ENCODE measurements at places on chromosomes 7 and 10.

GRCh38 chr10:116688241-116688711 is 54.1 kb downstream of the HSPA12A start:
- DNase-seq, result no peak

DNA sequence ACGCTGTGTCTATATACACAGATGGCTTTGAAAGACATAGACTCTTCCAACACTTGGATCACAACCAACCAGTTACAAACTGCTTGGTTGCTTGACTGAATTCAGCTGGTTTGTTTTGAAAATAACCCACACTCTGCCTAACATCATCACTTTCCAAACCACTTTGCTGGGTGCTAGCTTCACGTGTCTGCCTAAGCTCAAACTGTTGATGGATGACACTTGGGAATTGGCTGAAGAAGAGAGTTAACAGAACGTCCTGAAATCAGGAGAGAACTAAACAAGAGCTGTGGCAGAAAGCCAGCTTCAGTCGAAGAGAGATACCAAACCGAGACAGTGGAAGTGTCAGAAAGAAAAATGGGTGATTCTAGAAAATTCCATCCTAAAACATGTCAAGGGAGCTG is 420.8 kb upstream of the AUTS2 start:
- DNase-seq, result no peak

GRCh38 chr10:79153745-79154144 is 85.0 kb downstream of the ZMIZ1 start:
- no peak for DNase-seq

DNA sequence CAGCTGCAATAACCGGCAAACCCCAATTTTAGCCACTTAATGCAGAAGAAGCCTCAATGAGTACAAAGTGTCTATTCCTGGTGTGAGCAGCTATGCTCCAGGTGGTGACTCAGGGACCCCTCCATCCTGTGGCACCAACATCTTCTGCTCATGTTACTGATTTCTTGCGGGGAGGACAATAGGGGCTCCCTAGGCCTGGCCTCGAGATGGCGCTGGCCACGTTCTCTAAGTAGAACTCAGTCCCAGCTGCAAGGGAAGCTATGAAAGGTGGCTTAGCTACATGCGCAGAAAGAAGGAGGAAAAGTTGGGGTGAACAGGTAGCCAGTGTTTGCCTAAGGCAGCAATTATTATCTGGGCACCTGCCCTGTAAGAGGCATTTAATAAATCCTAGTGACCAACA is 6.6 kb downstream of the GJD4 start:
- no peak for DNase-seq

GRCh38 chr10:75281974-75282373 is 46.2 kb upstream of the COMTD1 start:
- no peak for DNase-seq
